T1000 (cell line): ENCODE measurements at places on chromosomes 13 and 19.

DNA sequence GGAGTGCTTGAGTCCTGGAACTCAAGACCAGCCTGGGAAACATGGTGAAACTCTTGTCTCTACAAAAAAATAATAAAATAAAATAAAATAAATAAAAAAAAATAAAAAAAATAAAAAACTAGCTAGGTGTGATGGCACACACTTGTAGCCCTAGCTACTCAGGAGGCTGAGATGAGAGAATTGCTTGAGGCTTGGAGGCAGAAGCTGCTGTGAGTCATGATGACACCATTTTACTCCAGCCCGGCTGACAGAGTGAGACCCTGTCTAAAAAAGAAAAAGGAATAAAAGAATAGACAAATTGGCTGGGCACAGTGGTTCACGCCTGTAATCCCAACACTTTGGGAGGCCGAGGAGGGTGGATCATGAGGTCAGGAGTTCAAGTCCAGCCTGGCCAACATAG, 1168.9 kb downstream of the SLITRK5 start:
- DNase-seq, result no peak

DNA sequence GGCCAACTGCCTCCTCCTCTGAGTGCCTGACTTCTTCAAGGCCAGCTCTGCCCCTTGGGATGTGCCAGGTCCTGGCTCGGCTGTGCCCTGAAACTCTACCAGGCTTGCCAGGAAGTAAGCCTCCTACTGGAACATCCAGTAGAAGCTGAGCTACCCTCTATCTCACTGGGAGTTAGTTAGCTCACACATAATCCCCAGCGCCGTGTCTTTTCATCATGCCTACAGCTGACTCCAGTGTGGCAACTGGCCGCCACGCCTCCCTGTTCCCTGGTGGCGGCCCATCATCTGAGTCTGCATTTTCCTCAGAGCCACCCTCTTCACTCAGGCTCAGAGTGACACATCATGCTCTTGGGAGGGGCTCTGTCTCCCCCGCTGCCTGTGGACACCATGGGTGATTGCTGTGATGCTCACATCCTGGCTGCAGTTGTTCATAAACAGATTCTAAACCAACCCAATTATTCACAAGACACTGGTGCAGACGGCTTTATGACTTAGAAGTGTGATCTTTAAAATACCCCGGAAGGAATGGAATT, 131.9 kb upstream of the IRS2 start:
- DNase-seq, result peak; percentile 57

DNA sequence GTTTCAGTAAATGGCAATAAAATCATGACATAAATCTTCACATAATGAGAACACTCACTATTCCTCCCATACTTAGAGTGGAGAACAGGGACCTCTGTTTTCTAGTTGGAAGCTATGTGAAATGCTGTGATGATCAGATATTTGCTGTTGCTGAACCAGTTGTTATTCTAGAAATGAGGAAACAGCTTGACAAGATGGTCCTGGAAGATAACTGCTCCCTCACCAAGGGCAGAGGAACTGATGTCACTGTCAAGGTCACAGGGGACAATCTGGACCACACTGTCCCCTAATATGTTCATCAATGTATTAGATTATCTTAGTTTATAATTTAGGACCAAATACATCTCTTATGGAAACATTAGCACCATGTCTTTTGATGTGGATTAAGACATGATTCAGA, 1173.3 kb downstream of the PCDH17 start:
- DNase-seq, result no peak

- DNase-seq, result no peak
Observed at GRCh38 chr13:52036037-52036436, 11.5 kb downstream of the UTP14C start.

DNA sequence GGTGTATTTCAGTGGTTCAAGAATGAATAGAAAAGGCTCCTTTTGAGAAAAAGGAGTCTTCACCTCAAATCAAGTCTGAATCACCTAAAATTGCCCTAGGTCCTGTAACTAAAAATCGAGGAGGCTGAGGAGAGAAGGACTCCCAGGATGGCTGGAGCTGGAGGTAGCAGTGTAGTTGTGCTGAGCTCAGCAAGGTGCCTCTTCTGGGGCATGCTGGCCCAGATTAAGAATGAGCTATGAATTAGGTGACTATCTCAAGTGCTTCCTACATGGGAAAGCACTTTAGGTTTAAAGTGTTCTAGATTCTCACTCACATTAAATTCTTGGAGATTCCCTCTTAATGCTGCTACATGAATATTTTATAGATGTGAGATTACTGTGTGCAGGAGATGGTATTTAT, 28.8 kb upstream of the KL start:
- no peak for DNase-seq

- DNase-seq, result no peak
Observed at GRCh38 chr19:4449639-4450028, 8.0 kb downstream of the UBXN6 start.

GRCh38 chr19:35713904-35714495, 3.8 kb upstream of the KMT2B start:
- no peak for DNase-seq

DNA sequence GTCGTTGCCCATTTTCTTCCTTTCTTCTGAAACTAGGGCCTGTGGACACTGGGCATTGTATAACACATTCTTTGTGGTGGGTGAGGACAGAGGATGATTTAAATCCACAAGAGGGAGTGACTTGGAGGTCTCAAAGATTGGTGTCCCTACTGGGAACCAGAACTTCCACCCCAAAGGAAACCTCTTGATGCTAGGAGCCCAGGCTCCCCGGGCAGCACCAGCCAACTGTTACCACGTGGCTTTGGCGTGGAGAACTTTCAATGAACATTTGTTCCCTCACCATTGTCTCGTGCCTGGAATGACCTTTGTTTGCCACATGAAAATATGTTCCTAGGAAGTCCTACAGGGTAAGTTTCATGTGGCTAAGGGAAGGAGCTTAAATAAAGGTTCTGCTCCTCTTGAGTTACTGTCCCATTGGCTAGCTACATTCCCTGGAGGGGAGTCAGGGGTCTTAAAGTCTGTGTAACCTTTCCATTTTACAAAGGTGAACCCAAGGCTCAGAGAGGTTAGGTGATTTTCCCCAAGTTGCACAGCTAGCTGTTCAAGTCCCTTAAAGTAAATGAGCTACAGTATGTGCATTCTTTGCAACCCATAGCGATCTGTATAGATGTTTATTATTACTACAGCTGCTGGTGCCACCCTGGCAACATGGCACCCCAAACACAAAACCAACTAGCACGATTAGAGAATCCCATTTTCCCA, 5.0 kb upstream of the CDX2 start:
- DNase-seq, result no peak

DNA sequence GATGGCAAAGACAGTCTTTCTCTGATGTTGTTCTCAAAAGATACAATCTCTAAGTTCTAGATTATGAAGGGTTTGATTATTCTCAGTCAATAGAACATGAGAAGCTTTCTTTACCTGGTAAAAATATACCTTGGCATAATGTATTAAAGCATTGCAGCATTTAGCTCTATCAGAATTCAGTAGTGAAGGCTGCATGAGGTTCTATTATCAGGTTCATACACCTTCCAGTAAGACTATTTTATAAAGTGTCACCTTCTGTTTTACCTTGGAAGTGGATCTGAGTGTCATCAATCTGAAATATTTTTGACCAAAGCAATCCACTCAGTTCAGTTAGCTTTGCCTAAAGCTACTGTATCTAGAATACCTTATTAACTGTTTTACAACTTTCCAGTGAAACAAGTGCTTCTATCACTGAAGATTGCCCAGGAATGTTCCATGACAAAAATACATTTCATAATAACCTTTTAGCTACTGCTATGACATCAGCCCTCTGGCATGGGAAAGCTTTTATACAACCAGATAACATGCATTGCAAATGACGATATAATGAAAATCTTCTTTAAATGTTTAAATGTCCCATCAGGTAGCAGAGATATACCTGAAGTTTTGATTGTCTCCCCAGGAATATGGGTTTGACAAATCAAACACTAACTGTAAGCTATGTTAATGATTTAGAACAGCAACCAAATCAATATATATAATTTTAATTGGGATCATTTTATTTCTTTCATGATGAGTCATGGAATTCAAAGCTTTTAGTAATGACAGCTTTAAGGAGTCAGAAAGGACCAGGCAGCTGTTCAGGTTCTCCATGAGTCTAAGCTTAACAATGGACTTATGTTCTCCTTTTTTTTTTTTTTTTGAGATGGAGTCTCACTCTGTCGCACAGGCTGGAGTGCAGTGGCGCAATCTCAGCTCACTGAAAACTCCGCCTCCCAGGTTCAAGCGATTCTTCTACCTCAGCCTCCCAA, 72.2 kb downstream of the UFM1 start:
- no peak for DNase-seq
